ENCODE measurements at places on chromosomes 3 and 15.

- no peak for DNase-seq
These were observed 57.9 kb downstream of the TRAK1 start for GRCh38 chr3:42148982-42149432.

DNA sequence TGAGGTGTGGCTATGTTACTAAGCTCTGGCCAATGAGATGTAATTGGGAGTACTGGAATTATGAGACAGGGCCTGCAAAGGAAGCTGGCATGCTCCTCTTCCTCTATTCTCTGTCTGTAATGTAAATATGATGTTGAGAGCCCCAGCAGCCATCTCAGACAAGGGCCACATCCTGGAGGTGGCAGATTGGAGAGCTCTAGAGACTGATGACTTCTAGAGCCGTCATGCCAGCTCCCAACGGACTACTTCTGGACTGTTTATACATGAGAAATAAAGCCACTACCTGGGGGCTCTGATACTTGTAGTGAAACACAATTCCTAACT lies 19.7 kb downstream of the PLD1 start:
- no peak for DNase-seq

- no peak for DNase-seq
These were observed 35.9 kb downstream of the STARD5 start for GRCh38 chr15:81288040-81288439.

DNA sequence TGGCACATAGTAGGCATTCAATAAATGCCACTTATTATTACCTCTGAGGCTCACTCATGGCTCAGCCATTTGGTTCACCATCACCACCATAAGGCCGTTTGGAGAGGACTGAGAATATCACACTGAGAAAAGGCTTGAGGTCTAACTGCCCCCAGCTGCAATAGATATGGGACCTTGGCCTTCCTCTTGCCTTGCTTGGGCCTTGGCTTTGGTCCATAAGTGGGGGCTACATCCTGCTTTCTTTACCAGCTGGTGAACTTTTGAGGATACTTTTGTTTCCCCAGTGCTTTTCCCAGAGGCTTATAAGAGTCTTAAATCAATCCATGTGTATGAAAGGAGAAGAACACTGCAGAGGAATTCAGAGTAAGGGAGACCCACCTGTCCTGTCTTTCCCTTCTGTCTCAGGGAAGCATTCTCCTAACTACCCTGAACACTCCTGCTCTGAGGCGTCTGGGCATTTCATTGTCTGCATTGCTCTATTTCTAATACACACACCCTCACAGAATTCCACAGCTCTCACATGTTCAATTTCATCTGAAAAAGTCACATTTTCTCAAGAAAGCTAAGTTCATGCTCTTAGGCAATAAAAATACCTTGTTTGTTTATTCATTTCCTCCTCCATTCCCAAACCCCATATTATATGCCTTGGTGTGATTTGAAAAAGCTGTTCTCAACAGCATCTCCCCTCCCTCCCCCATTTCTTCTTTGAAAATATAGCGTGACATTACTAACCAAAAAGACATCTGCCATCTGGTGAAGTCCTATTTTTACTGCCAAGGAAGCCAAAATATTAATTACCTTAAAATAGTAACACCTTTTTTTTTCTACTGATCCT lies 22.5 kb upstream of the KCNMB2 start:
- DNase-seq, result no peak

DNA sequence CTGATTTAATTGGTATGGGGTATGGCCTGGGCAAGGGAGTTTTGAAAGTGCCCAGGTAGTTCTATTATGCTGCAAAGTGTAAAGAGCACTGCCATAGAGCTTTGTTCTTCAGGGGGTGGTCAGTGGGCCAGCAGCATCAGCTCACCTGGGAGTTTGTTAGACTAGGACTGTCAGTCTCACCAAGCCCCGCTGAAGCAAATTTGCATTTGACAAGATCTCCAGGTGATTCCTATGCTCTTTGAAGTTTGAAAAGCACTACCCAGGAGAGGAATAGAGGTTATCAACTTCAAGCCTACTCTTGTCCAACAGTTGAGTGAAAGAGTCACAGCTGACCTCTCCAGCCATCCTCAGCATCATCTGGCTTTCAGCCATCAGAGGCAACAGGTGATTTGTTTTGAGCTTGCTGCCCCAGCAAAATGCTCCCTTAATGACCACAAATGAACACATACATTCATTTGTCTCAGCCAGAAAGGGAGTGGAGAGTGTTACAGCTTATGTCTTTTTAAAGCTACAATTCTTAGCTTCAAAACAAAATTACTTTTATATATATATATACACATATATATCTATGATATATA lies 8.0 kb downstream of the ZSCAN2 start:
- DNase-seq, result no peak

- no peak for DNase-seq
These were observed 194.6 kb downstream of the THRB start for GRCh38 chr3:24299806-24300626.

DNA sequence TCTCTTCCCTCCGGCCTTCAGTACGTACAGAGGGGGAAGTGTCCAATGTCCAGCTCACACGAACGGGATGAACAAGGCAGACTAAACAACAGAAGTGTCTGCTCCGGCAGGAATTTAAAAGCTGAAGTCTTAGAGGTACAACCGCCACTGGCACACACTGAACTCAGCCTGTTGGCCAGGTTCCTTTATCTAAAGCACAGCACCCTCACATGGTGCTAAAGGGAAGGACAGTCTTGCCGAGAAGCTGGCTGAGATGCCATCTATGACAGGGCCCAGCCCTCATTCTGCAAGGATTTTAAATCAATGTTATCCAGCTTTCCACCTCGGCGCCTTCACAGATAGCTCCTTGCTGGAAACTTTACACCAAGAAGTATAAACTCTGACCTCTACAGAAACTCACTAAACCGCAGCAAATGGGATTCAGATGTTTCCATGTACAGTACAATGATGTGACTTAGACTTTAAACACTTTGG lies 2.8 kb downstream of the ADAMTS17 start:
- no peak for DNase-seq

GRCh38 chr15:43878446-43878845 lies 51.6 kb downstream of the WDR76 start:
- DNase-seq, result no peak

DNA sequence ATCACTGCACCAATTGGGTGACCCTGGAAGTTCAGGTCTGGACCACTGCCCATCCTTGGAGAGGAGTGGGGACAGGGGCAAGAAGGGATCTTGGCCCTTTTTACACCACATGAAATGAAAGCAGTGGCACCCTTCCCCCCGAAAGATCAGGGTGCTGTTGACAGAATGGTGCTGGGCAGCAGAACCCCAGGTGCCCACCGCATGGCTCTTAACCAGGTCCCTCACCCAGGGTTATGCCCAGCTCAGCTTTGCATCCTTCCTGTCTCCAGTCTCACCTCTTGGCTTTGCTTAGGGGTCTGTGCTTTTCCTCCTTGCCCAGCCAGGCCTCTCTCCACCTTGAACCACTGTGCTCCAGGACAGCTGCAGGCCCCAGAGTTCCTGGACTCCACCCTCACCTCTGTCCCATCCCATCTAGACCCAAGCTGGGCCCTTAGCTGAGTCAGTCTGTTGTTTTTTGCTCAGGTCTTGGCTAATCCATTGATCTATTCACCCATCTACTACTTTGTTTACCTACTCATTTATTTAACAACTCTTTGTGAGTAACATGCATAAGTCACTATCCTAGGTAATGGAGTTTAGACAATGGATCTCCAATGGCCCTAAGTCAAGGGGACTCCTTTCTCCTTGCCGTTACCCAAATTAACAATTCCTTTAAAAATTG lies 77.1 kb upstream of the PRR23E start:
- DNase-seq, result no peak

GRCh38 chr3:179402963-179403362 lies 48.3 kb downstream of the GNB4 start:
- no peak for DNase-seq

DNA sequence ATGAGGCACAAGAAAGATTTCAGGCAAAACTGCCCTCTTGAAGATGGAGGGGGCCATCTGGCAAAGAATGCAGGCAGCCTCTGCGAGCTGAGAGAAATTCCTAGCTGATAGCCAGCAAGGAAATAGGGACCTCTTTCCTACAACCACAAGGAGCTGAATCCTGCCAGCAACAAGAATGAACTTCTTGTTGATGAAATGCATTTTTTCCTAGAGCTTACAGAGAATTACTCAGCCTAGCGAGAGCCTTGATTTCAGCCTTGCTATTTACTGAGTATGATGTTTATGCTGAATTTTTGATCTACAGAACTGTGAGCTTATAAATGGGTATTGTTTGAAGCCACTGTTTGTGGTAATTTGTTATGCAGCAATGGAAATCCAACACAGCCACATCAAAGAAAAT lies 148.5 kb upstream of the NAALADL2 start:
- no peak for DNase-seq

DNA sequence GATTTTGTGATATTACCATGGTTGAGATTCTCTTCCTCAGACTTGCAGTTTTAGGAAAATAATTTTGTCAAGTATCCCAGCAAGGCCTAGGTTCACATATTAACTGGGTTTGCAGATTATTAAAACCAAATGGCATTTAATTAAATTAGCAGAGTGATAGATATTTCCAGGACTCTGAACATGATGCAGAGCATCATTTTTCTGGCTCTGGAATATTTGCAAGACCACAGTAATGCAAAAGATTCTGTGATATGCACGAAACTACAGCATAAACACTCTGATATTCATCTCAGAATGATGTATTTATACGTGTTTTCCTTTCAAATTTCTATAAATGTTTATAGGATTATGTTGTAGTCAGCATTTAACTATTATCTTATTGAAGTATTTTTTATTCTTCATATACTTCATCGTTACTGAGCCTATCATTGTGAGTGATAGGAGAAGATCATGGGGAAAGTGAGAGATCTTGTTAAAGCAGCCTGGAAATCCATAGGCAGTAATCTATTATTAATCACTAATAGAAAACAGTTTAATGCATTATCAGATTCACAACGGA lies 1245.6 kb downstream of the OTOL1 start:
- no peak for DNase-seq

DNA sequence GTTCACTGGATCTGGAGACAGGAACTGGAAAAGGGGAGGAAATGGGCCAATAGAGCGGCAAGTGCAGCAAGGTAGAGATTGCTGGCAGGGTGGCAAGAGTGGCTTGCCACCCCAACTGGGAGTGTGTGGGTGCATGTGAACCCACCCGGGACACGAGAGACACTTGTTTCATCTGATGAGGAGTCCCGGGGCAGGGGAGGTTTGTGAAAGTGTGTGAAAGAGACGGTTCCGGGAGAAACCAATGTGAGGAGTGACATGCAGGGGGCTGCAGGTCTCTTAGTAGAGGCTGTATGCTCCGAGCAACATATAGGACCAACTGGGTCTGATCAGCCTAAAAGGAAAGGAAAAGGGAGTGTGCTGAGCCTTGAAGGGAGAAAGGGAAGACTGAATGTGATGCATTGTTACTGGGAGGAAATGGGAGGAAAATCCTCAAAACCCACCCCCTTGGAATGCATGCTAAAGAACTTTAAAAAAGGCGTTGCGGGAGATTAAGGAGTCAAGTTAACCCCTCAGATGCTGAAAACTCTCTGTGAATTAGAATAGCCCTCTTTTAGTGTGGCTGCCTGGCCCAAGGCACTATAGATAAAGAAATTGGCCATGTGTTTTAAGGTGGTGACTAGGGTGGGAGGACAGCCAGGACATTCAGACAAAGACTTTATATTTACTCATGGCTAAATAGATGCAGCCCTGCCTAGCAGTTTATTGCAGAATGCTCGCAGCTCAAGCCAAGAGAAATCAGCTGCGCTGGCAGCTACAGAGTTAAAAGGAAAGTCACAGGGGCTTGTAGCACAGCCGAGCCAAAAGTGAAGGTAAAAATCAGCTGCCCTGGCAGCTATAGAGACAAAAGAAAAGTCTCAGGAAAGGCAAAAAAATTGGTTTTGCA lies 9.1 kb upstream of the SLC9C1 start:
- no peak for DNase-seq

GRCh38 chr3:116056280-116056679 lies 389.0 kb downstream of the LSAMP start:
- DNase-seq, result no peak

- DNase-seq, result no peak
These were observed 55.8 kb downstream of the TNFAIP8L3 start for GRCh38 chr15:51038974-51039319.

- no peak for DNase-seq
These were observed at the start of gene PLA2G4B for GRCh38 chr15:41838400-41838897. Gene PLA2G4B (plus strand): TSS chr15:41838847. CDS start chr15:41838914, 67 bp downstream.

GRCh38 chr3:155194973-155195957 lies 98.2 kb downstream of the STRIT1 start:
- DNase-seq, result no peak

DNA sequence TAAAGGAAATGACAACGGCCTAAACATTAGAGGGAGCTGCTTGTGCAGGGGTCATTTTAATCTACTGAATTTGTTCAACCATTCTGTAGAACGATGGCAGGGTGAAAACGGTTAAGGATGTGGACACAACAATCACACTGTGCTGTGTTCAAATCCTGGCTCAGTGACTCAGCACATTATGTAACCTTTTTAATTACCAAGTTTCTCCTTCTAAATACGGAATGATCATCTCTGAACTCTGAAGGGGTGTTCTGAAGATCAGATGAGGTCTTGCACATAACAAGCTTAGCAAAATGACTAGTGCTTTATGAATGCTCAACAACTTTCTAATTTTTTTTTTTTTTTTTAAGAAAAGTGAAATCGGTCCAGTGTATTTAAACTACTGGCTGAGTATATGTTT lies 592.8 kb downstream of the FOXP1 start:
- no peak for DNase-seq

DNA sequence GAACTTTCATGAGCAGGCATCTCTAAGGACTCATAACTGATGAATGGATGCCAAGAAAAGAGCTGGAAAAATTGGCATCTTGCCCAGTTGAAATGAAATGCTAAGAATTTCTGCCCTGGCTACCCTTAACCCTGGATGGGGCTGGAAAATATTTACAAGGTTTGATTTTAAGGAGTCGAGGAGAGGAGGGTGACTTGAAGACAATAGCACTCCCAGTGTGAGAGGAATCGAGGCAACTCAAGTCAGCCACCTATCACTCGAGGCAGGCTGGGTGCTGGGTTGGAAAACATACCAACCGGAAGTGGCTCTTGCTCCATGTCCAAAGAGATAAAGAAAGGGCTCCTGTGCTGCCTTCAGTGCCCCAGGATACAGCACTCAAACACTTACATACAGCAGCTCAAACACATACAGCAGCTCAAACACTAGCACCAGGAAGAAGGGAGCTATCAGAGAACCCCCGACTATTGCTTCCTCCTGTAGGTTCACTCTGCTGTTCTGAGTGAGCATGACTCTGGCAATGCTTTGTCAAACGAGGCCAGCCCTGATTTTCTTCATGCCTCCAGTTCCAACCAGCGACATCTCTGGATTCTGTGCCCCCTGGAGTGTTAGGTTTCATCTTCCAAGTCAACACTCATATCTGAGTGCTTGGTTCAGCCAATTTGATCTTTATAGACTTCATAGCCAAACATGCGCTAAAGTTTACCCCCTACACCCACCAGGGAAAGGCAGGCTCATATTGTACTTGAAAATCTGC lies 4.9 kb downstream of the PRICKLE2 start:
- DNase-seq, result no peak
